ENCODE measurements at places on chromosomes 6 and 20.

GRCh38 chr6:117156741-117157140 is 108.6 kb upstream of the VGLL2 start:
- no peak for DNase-seq

DNA sequence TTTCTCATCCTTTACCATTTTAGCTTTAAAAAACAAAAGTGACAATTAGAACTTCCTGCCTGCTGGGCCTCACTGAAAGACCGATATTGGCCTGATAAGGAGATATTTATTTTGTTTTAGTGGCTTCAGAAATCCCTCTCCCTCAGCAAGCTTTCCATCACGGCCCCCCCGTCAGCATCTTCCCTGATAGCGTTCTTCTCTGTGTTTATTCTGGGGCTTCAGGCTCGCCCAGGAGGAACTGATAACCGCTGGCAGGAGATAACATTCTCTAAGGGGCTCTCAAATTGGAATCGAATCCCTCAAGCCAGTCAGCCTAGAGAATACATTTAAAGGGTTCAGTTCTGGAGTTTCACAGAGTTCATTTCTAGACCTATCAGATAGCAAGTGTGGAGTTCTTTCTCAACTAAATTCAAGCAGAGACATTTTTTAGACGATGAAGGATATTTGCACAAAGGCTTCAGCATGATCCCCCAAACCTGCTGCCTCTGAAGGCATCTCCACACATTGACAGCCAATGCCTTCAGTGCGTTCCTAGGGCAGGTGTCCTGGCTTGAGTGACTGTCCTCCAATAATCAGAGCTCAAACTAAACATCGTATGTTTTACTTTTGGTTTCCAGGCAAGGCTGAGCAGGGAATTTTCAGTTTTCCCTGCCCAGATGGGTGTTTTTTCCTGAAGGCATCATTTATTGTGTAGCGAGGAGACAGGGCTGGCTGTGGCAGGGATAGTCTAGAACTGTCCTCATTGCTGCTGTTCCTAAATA is 17.0 kb downstream of the PRDM1 start:
- DNase-seq: no peak

GRCh38 chr6:1297746-1298145 is 14.2 kb upstream of the FOXQ1 start:
- no peak for DNase-seq

DNA sequence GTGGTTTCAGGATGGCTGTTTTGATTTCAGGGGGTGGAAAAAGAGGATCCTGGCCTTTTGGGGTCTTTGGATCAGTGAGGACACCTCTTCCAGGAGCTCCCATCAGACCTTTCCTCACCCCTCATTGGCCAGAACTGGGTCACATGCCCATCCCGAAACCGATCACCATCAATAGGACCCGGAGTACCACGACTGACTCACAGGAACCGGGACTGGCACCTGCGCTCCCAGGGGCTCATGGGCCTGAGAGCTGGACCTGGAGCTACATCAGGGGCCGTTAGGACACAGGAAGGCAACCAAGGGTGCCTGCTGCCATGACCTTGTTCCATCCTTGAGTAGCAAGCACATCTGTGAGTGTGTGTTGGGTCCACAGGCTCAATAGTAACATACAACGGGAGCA is 180.4 kb downstream of the BMP7 start:
- no peak for DNase-seq

GRCh38 chr6:22068561-22069305 is 228.1 kb downstream of the PRL start:
- DNase-seq: no peak

GRCh38 chr6:38997128-38997761 is 51.3 kb upstream of the GLP1R start:
- peak; percentile 28 for DNase-seq

DNA sequence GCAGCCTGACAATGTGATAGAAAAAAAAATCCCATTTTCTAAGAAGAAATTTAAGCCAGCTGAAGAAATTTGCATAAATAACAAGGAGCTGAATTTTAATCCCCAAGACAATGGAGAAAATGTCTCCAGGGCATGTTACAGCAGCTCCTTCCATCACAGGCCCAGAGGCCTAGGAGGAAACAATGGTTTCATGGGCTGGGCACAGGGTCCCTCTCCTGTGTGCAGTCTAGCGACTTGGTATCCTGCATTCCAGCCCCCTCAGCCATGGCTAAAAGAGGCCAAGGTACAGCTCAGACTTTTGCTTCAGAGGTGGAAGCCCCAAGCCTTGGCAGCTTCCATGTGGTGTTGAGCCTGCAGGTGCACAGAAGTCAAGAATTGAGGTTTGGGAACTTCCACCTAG is 73.1 kb downstream of the C6orf118 start:
- no peak for DNase-seq

- DNase-seq: no peak
These were observed 3.0 kb upstream of the TMEM14C start for GRCh38 chr6:10719964-10720264.

- no peak for DNase-seq
These were observed 23.5 kb downstream of the PLAGL2 start for GRCh38 chr20:32183947-32184635.

- no peak for DNase-seq
These were observed 60.5 kb upstream of the PRDM1 start for GRCh38 chr6:106025655-106026054.

DNA sequence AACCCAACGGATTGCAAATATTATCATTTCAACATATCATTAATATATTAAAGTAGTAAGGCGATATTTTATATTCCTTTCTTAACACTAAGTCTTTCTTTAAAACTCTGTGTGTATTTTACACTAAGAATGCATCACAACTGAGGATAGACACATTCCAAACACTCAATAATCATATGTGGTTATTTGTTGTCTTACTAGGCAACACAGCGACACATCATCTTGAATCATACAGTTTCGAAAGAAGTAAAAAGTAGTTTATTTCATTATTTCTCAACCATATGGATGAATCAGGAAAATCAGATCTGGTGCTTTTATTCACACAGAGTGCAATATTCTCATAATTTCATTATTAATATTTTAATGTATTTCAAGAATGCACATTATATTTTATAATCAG is 662.4 kb downstream of the EPHA7 start:
- DNase-seq: no peak

DNA sequence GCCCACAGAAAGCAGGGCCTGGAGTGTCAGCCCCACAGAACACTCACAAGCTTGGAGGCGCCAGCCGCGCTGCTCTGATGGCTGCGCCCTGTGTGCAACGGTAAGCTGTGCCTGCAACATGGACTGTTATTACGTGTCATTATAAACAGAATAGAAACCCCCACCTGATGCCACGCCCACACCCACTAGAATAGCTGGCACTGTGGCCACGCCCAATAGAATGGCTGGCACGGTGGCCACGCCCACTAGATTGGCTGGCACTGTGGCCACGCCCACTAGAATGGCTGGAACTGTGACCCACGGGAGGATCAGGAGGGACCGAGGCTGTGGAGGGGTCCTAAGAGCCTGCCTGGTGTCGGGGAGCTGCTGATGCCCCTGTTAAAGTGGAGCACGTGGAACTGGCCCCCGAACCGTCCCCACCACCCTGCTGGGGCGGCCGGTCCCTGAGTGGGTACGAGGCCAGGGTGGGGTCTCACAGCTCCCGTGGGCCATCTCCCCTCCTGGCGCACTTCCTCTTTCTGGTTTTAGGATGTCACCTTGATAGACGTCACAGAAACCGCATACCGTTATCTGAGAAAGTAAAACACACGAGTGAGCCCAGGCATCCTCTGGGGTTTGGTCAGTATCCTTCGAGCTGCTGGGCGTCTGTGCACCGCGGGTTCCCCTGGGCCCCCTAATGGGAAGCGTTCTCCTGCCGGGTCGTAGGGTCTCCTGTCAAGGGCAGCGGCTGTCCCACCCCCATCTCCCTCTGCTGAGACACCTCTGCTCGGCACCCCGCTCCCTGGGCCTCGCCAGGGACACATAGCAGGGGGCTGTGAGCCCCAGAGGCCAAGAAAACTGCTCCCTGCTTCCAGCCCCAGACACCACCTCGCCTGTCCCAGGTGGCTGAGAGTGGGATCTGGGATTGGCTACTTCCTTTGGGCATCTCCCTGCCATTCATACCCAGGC is 25.4 kb downstream of the SLC17A9 start:
- DNase-seq: no peak

DNA sequence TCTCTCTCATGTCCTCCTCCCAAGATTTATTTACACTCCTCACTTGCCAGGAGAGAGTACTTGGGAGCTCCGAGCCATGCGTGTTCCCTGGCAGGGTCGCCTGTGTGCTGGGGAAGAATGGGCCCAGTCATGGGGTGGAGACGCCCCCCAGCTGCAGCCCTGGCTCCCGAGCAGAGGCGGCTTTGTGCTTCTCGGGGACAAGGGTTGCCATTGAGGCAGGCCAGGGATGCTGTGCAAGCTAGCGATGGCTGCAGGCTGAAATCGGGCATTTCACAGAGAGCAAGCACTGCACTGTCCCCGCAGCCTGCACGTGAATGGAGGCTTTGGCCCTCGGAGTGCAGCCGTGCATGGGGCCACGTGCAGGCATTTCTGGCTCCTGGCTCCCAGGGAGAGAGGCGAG is 23.8 kb downstream of the PHACTR3 start:
- DNase-seq: no peak

DNA sequence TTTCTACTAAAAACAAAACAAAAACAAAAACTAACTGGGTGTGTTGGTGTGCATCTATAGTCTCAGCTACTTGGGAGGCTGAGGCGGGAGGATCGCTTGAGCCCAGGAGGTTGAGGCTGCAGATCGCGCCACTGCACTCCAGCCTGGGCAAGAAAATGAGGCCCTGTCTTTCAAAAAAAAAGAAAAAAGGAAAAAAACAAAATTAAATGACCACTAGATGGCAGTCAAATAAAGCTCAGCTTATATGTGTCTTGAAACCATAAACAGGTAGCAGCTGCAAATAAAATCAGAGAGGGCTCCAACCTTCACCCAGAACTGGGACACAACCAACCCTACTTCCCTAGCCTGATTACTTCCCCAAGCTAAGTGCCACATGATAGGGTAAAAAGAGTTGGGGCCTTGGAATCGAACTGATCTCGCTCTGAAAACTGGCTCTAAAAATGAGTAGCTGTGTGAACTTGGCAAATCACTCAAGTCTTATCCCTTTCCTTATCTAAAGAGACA is 67.1 kb upstream of the ADGRF4 start:
- peak; percentile 53 for DNase-seq

DNA sequence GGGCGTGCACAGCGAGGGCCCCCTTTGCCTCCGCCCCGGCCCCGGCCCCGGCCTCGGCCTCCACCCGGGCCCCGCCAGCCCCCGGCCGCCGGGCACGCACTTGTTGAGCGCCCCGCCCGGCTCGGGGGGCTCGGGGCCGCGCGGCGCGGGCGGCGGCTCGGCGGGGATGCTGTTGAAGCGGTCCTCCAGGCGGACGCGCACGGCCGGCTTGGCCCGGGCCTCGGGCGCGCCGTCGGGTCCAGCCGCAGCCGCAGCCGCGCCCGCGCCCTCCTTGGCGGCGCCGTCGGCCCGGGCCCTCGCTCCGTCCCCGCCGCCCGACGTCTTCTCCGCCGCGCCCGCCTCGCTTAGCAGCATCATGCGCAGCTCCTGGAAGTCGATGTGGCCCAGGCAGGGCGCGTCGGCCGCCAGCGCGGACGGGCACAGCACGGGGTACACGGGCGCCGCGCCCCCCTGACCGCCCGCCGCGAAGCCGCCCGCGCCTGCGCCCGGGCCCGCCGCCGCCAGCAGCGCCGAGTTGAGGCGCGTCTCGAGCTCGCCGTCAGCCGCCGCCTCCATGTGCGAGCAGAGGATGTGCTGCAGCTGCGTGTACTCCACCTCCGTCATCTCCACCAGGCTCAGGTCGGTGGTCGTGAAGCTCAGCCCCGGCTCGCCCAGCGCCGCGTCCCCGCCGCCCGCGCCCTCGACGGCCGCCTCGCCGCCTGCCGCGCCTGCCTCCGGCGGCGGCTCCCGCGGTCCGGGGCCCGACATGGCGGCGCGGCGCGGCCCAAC is 514 bp downstream of the TCFL5 start:
- DNase-seq: no peak

- no peak for DNase-seq
These were observed 41.1 kb downstream of the TOX2 start for GRCh38 chr20:43955750-43956191.

DNA sequence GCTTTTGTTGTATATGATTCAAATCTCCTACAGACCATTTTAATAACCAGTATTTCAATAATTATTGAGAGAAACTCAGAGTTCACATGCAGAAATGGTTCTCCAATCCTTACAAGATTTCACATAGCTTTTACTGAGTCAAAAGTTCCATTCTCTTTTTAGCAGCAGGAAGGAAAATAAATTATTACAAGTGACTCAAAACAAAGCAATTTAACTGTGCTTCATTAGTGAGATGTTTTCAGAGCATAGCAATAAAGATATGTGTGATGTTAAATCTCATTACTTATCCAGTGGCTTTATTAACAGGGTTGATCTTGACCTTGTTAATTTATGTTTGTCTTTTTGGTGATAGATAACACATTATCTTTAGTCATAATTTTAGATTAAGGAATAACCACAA is 22.0 kb downstream of the KIF13A start:
- DNase-seq: no peak
